ENCODE measurements at places on chromosomes 16 and 17.

GRCh38 chr17:82237746-82238471 lies 9.1 kb downstream of the SLC16A3 start:
- no peak for DNase-seq

DNA sequence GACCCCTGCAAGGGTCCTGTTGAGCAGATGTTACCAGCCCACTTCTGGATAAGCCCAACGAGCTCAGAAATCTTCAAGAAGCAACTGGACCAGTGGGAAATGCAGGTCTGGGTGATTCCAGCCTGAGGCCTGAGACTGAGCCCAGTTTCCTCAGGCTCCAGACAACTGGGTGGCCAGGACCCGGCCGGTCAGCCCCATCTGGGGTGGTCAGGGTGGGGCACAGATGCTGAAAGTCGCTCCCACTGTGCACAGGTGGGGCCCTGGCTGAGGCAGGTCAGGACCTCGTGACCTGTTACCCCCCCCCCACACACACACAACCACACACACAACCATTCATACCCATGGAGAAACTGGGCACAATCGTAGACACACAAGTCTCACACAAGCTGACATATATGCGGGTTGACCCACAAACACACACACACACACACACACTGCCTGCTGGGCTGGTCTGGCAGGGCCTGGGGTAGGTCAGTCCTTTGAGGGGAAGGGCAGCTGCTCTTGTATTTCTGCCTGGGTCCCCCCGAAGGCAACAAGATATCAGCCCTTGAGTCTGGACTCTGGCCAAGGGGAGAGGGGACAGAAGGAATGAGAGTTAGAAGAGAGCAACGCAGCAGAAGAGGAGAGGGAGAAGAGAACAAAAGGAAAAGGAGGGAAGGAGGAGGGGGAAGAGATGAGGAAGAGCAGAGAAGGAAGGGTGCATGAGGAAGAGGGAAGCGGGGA lies 99.0 kb upstream of the CDH5 start:
- DNase-seq = no peak

DNA sequence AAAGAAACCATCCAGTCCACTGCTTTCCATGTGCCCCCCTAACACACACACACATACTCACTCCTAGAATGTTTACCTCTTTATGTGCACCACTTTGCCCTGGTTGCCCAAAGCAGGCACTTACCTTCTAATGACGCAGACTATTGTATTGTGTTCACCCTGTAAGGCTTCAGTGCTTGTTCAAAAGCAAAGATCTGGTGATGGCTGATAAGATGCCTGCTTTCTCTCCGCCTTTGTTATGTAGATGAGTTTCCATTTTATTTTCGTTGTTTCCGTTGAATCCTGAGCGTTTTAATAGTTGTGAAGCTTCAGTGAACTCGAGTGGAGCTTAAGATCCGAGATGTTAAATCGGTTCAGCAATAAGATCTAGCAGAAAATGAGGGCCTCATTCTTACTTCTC lies 452.7 kb downstream of the TMEM114 start:
- peak; percentile 8 for DNase-seq

- peak; percentile 21 for DNase-seq
Measured at GRCh38 chr17:33686171-33686570, 393.1 kb upstream of the ASIC2 start.

DNA sequence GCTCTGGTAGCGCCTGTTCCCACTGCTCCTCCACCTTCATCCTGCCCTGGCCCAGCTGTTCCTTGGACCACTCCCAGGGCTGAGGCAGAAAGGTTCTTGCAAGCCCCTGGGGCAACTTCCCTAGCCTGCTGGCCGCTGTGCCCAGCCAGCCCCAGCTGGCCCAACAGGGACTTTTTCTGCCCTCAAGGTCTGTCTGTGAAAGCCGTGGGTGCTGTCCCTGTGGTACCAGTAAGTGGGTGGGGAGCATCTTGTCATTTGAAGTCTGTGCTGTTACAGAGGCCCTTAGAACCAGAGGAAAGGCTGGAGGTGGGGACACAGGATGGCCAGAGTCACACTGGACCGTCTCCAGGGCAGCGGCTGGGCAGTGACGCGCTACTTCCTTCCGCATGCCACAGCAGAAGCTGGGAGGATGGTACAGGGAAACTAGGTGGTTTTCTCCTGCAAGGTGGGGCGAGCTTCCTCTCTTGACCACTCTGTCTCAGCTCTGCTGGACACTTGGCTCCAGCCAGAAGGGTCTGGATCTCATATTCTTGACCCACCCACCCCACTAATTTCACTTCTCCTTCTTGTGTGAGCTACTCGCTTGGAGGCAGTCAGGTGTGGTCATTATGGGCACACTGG lies 87.8 kb downstream of the PLCG2 start:
- no peak for DNase-seq

Measured in ELF-1 (cell line).